ENCODE measurements at places on chromosomes 1 and 21.

- DNase-seq = no peak
These were observed 13.5 kb downstream of the GNG4 start for GRCh38 chr1:235635938-235636662.

GRCh38 chr1:94541246-94542087 is at the start of gene F3:
TSS of gene F3 (minus strand) at chr1:94541759. CDS start at chr1:94541636, 123 bp downstream.
- peak; percentile 88 for DNase-seq

DNA sequence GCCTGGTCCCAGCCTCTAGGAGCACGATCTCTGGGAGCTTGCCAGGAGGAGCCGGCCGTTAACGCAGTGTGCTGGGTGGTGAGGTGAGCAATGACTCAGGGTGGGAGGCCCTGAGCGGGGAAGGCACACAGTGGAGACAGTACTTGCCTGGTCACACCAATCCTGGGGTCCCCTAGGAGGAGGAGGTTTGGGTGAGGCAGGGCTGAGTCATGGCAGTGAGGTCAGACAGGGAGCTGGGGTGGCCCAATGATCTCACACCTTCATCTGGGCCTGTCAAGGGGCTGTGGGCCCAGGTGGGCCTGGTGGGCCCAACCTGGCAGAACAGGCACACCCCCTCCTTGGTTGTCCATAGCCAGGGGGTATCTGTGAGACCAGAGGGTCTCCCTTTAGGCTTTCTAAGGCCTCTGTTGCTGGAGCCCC is 8.6 kb upstream of the EDN2 start:
- peak; percentile 91 for DNase-seq

DNA sequence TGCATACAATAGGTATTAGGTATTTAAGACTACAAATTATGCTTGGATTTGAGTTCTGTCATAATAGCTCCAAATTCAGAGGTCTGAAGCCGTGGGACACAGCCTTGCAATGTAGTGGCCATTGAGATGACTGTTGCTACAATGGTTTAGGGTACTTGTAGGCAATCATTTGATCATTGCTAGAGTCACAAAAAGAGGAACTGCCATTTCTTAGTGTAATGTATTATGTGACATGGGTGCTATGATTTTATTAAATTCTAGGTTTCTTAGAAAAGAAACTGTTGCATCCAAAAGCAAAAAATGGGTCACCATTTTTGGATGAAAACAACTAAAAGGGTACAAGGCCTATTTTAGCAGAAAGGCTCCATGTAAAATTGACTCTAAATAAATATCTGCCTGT is 129.9 kb upstream of the ZNF644 start:
- no peak for DNase-seq

- no peak for DNase-seq
These were observed 15.0 kb downstream of the HLX start for GRCh38 chr1:220894025-220894923.

All from astrocyte of the spinal cord (primary cell).